Iris pigment epithelial cell (primary cell): ENCODE measurements at places on chromosomes 12 and 14.

GRCh38 chr12:109455706-109456105 lies 21.4 kb downstream of the KCTD10 start:
- DNase-seq, result no peak

- DNase-seq, result no peak
These were observed 97.8 kb upstream of the FERMT2 start for GRCh38 chr14:53048631-53049030.

DNA sequence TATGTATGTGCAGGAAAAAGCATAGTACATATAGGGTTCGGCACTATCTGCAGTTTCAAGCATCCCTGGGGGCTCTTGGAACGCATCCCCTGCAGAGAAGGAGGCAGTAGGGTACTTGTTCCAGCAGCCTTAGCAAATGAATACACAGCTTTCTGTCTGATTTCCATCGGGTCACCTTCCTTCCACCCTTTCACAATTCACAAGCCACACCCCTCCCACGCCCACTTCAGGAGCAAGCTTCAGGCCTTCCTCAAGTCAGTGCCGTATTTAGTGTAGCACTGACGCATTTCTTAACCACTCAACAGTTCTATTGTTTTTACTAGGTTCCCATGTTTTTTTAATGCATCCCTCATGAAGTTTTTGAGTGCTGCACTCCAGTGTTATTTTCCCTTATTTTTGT lies 64.2 kb downstream of the CLMN start:
- DNase-seq, result peak; percentile 92

DNA sequence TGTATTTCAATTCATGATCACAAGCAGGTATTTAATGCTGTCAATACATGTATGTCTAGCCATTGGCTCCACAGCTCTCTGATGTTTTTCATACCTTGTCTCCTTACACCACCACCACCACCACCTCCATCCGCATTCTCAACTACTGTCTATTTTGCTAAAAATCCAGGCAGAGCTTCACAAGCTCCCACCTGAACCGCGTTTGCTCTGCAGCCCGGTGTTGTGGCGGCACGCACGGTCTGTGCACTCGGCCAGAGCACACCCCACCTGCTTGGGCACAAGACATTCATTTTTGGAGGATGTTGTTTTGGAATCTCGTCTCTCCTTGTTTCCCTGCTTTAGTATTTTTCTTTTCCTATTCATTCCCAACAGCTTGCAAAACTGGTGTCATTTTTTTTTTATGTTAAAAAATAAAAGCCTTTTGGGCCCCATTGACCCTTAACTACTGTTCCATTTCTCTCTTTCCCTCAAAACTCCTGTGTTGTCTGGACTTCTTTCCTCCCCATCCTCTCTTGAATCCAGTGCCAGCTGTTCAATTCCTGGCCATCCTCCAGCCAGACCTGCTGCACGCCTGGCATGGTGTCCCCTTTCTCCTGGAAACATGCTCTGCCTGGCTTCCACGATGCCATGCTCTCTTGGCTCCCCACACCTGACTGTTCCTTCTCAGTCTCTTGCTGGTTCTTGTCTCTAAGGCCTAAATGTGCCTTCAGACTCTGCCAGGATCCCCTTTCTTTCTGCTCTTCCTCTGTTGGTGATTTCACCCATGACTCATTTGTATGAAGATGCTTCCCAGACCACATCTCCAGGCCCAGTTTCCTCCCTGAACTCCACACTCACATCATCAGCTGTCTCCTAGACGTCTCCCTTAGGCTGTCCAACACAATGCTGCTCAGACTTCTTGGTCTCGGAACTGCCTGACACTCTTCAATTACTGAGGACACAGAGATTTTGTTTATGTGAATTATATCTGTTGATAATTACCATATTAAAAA lies 37.9 kb downstream of the PIWIL1 start:
- no peak for DNase-seq

DNA sequence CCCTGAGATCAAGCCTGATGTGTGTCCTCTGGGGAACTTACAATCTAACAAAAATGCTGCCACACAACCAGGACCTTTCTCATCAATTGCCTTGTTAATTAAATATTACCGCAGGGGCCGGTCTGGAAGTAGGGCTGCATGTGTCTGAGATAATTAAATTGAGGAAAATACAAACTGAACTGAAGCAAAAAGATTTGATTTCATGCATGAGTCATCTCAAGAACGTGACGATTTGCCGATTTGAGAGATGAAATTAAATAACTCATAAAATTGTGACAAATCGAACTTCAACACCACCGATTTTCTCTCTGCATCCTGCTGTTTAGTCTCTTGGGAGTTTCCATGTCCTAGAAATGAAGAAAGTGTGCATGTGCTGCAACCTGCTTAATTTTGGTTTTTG lies 94.6 kb upstream of the DAAM1 start:
- no peak for DNase-seq

DNA sequence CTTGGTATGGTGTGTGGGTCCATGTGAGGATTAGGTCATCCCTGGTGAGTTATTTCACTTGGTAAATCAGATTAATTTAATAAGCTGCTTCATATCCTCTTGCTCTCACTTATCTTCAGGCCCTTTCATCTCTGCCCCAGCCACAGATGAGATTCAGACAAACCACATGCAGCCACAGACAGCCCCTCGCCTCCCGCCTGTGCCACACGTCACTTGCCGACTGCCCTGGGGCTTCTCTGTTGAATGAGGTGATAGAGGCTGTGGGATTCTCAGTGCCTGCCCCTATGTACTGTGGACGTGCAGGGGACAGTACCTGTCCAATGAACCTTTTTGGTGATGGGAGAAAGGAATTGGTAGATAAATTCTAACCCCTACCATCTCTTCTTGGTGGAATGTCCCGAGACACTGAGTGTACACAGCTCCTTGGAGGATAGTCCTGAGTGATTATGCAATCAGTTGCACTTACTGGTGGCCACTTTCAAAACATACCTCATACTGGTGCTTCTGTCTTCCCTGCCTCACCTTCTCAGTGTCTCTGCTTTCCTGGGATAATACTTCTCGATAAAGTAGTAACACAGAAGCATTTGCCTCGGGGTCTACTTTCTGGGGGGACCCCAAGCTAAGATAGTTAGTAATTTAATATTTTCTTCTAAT lies 248.7 kb downstream of the TTC6 start:
- DNase-seq, result peak; percentile 6

DNA sequence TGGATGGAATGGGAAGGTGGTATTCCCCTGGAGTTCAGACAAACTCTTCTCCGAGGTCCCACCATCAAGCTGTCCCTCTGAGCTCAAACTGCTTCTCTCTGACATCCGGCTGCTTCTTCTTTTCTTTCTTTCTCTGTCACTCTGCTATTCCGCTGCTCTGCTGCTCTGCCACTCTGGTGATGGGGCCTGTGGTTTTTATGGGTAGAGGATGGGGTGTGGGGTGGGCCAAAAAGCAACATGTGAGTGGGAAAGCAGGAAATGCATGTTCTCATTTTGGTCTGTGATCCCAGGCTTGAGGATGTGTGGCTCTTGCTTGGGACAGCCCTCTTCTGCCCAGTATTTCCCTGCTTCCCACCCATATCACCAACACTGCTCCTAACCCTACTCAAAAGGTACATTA lies 30.6 kb downstream of the CLECL1 start:
- DNase-seq, result no peak

- peak; percentile 78 for DNase-seq
These were observed 1973.9 kb upstream of the FLRT2 start for GRCh38 chr14:83556065-83556464.

GRCh38 chr14:92984896-92985295 lies 61.9 kb downstream of the CHGA start:
- no peak for DNase-seq

DNA sequence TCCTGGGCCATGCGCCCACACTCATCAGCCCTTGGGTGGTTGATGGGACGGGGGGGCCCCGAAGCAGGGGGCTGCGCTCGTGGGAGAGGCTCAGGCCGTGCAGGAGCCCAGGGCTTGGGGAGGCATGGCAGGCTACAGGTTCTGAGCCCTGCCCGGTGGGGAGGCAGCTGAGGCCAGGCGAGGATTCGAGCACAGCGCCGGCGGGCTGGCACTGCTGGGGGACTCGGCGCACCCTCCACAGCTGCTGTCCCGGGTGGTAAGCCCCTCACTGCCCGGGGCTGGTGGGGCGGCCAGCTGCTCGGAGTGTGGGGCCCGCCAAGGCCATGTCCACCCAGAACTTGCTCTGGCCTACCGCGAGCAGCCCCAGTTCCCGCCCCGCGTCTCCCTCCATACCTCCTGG lies 295.8 kb upstream of the SEL1L start:
- no peak for DNase-seq

DNA sequence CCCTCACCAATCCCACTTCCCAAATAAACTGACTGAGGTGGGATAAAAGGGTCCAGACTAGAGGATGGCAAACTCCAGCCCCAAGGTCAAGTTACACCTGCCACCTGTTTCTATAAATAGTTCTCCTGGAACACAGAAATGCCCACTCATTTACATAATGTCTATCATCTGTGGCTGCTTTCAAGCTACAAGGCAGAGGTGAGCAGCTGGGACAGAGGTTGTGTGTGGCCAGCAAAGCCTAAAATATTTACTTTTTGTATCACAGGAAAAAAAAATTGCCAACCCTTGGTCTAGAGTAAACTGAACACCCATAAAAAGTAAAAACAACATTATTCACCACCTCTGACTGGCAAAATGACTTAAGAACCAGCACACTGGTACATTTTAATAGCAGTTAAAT lies 269.4 kb downstream of the RGS6 start:
- no peak for DNase-seq

- DNase-seq, result no peak
These were observed 451.4 kb upstream of the PDE3A start for GRCh38 chr12:19916974-19917373.

DNA sequence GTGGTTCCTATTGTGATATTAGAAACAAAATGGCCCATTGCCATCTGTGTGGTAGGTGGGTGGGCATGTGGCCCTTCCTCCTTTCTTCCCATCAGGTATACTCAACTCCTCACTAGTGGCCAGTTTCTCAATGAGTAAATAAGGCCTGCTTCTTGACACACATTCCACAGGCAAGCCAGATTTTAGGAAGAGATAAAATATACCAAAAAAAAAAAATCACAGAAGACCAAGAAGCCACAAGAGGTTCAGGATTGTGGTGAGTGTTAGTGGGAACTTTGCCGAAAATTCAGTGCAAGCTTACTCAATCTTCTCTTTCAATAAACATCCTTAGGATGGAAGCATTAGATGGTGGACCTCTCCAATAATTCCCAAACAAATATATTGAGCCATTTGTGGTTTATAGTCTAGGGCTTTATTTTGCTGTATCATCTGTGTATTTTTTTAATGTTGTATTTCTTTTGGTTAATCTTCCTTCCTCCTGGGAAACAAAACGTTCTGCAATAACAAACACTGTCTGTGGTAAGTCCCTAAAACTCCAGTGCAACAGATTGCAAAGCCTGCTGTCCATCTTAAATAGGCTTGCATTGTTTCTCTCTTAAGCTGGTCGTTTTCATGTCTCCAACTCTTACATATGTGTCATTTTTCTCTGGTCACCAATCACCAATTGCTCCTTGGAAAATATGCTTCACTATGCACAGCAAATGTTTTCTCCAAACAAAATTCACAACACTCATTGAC lies 289.9 kb upstream of the KITLG start:
- peak; percentile 80 for DNase-seq

DNA sequence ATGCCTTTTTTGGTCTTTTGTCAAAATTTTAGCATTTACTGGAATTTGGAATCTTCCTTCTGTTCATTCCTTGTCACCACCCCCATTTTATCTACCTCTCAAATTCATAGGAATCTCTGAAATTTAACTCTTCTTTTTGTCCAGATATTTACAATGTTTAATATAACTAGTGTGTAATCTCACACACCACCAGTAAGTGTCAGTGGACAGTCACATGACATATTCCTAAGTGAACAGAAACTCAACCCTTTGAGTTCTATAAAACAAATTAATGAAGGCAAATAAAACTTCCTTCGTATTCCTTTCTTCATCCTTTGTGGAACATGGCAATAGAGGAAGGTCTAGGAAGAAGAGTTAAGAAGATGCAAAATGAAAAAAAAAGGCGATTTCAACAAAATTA lies 26.6 kb downstream of the ATF7 start:
- no peak for DNase-seq

DNA sequence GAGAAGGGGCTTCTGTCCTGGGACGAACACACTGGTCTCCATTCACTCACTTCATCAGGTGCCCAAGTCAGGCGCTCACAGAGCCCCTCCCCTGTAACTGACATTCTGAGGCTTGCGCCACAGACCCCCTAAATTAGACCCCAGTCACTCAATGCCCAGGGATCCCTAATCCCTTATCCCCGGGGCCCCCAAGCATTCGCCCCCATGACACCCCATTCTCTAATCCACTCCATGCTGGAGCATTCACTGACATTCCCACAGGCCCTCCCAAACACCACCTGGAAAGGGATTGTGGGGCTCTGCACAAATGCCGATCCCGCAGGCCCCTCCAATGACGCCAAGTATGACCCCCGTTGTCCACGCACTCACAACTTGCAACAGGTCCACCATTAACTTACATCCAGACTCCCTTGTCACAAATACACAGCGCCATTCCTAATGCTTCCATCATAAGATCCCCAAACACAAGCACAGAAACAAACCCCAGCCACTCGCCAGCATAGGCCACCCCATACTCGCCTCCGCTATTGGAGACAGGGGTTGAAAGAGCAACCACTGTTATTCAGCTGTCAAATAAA lies 1.5 kb downstream of the ZNF605 start:
- no peak for DNase-seq

GRCh38 chr12:28110329-28110728 lies 79.9 kb upstream of the CCDC91 start:
- DNase-seq, result no peak

GRCh38 chr12:62210422-62210821 lies 49.8 kb upstream of the USP15 start:
- DNase-seq, result peak; percentile 66

DNA sequence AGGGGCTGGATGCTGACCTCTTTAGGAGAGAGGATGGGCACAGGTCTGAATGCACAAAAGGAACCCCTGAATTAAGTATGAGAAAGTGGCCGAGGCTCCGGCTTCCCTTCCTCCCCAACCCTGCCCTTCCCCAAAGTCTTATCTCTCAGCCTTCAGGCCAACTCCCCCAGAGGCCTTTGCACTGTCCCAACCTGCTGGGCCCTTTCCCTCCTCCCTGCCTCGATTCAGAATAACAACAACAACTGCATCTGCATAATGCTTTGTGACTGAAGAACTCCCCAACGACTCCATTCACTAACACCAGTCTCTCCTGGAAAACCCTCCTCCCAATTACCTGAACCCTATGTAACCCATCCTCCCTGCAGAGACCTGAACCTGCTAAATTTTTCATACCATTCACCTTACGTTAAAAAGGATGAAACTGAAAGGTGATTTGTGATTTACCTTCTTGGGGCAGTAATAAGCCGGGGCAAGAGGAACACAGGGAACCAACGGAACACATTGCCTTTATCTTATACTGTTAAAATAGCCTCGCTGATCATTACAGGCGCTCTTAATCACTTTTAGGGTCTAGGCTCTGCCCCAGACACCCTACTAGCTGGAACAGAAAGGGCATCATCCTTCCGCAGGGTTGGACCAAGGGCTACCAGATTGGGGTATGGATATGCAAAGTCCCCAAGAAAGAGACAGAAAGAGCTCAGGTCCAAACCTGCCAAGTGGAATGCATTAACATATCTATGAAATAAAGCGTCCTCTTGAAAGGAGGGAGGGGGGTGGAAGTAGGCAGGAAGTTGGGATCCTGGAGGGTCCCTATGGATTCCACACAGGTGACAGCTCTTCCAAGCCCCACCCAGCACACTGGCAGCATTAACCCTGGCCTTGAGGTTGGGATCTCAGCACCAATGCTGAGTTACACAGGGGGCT lies 24.2 kb upstream of the FOXN3 start:
- no peak for DNase-seq
